ENCODE measurements at places on chromosomes 13 and 19.

- DNase-seq = no peak
Observed at GRCh38 chr19:30004403-30004802, 62.4 kb downstream of the URI1 start.

GRCh38 chr19:10712754-10713153 lies 5.1 kb upstream of the DNM2 start:
- no peak for DNase-seq

- DNase-seq = no peak
Observed at GRCh38 chr19:1229924-1230782, 7.7 kb downstream of the CBARP start.

- DNase-seq = no peak
Observed at GRCh38 chr13:80528733-80529132, 187.8 kb upstream of the SPRY2 start.

- DNase-seq = no peak
Observed at GRCh38 chr13:74466020-74466419, 331.8 kb upstream of the KLF12 start.

DNA sequence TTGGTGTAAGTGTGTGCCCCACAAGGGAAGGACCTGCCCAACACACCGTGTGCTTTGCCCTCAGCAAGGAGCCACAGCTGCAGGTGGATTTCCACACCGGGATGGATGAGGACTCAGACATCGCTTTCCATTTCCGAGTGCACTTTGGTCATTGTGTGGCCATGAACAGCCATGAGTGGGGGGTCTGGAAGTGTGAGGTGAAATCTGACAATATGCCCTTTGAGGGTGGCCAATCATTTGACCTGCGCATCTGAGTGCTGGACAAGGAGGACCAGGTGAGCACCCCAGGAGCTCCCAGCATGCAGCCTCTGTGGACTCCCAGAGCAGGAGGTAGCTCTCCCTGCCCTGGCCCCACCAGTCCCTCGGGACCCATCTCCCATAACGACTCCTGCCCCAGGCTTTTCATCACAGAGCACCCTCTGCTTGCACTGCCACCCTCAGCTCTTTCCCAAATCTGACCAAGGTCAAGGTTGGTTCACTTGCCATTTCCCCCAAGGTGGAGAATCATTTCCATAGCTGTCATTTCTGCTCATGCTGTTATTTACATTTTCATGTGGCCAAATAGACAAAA lies 13.2 kb upstream of the EID2 start:
- DNase-seq = no peak

DNA sequence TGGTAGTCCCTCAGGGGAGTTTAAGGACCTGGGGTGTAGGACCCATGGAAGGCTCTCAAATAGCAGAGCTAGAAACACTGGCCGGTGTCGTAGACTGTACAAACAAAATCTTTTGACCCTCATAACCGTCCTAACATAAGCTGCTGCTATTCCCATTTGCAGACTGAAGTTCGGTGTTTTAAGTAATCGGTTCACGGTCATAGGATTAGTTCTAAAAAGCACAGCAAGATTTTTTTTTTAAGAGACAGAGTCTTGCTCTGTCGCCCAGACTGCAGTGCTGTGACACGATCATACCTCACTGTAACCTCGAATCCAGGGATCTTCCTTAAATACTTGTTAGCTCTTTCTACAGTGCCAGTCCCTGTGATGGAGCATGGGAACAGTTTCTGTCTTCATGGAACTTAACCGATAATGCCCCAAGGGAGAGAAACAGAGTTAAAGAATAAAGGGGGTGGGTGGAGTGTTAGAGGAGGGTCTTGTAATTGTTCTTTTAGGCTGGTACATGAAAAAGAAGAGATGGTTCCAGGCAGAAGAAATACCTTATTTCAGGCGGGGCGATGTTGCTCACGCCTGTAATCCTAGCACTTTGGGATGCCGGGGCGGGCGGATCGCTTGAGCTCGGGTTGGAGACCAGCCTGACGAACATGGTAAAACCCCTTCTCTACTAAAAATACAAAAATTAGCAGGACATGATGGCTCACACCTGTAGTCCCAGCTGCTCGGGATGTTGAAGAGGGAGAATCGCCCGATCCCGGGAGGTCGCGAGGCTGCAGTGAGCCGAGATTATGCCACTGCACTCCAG lies 475 bp upstream of the ZC3H4 start:
- DNase-seq = no peak

DNA sequence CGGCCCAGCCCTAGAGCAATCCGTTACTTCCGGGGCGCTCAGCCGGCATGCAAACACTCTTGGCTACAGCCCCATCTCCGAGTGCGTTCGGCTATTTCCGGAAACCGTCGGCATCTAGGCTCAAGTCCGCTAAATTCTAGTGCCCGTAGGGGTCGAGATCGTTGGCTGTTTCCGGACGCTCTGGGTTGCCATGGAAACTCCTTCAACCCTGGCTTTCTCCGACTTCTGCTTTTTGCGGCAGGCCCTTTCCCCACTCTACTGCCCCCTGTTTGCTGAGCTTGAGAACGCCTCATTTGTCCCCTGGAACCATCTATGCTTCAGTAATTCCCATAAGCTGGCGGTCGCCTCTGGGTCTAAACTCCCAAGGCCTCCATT lies 534 bp upstream of the PIK3R2 start:
- peak; percentile 90 for DNase-seq

DNA sequence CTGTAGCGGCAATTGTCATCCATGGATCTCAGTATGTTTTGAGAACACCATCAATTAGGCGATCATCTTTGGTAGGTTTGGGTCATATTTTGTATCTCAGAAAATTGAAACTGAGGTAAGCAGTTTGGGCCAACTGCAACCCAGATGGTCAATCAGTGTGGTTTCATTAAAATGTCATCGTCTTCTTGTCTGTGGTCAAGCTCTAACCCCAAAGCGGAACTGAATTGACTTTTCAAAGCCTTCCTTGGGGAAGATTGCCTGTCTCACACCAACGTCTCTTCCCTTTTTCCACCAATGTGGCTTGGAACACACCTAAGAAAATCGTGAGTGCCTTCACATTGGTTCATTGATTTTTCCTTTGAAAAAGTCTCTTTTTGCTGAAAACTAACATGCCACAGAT lies 56.3 kb upstream of the UBAC2 start:
- DNase-seq = no peak

All from skeletal muscle cell (primary cell).